Lower lobe of right lung (tissue), 2 donors: ENCODE measurements at places on chromosomes 1 and 21. TPM values are rescaled to one million over a fixed set of nuclear protein-coding genes. Genes with fewer than 3 reads are reported as not detected.
A peak's percentile ranks its signal among the peaks of the same experiment; 100 is the strongest.

DNAJC11 gene
- 36.4 TPM for total RNA-seq

RIPPLY3 gene
- total RNA-seq, result 0.44 TPM

INSRR gene
- total RNA-seq, result not detected

- H3K27me3 ChIP-seq, result no peaks in the 10 kb centered on the region
- H3K4me3 ChIP-seq, result peak overlapping the region; percentile 98
- peaks cover 57% of the 10 kb centered on the region for H3K4me1 ChIP-seq
Measured at GRCh38 chr1:153536012-153536670, 350 bp upstream of the S100A6 start.

GRCh38 chr1:9079988-9080704 lies 10.7 kb upstream of the SLC2A5 start:
- peaks cover 17% of the 10 kb centered on the region for H3K4me1 ChIP-seq
- H3K4me3 ChIP-seq, result no peak overlapping the region
- DNase-seq, result no peak
- no peak overlapping the region for H3K27ac ChIP-seq
- H3K36me3 ChIP-seq, result no peaks in the 10 kb centered on the region

DNA sequence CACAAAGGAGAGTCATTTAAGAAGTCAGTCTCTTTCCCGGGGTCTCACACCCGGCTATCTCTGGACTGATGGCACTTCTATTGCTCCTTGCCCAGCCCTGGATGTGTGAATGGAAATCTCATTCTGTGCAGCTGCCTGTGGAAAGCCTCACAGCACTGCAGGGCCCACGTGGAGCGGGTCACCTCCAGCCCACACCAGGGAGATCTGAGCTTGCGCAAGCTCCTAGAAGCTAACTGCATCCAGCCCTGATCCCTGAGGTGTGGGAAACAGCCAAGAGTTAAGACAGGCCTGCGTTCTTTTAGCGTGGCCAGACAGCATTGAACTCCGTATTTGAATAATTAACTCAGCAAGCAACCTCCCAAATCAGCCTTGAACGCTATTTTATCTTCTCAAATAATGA lies 150.5 kb downstream of the LRIG2 start:
- H3K27ac ChIP-seq, result no peak overlapping the region
- DNase-seq, result no peak
- no peaks in the 10 kb centered on the region for H3K36me3 ChIP-seq
- H3K27me3 ChIP-seq, result no peaks in the 10 kb centered on the region

GRCh38 chr1:199691540-199691939 lies 336.0 kb upstream of the NR5A2 start:
- no peak for DNase-seq
- no peak overlapping the region for H3K27ac ChIP-seq
- H3K4me1 ChIP-seq, result peaks cover 7% of the 10 kb centered on the region
- H3K36me3 ChIP-seq, result no peaks in the 10 kb centered on the region
- H3K27me3 ChIP-seq, result no peaks in the 10 kb centered on the region

DNA sequence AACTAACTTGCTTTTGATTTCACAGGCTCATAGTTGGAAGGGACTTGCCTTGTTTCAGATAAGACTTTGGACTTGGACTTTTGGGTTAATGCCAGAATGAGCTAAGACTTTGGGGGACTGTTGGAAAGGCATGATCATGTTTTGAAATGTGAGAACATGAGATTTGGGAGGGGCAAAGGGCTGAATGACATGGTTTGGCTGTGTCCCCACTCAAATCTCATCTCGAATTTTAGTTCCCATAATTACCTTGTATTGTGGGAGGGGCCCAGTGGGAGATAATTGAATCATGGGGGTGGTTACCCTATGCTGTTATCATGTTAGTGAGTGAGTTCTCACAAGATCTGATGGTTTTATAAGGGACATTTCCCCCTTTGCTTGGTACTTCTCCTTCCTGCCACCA lies 222.1 kb downstream of the GRIK1 start:
- H3K4me1 ChIP-seq, result no peaks in the 10 kb centered on the region
- no peak for DNase-seq
- no peaks in the 10 kb centered on the region for H3K27me3 ChIP-seq
- H3K36me3 ChIP-seq, result no peaks in the 10 kb centered on the region

GRCh38 chr1:49051647-49052046 lies 275.0 kb upstream of the BEND5 start:
- no peak overlapping the region for H3K4me3 ChIP-seq
- DNase-seq, result no peak
- H3K4me1 ChIP-seq, result no peaks in the 10 kb centered on the region
